ENCODE measurements at places on chromosomes 2 and 18.

DNA sequence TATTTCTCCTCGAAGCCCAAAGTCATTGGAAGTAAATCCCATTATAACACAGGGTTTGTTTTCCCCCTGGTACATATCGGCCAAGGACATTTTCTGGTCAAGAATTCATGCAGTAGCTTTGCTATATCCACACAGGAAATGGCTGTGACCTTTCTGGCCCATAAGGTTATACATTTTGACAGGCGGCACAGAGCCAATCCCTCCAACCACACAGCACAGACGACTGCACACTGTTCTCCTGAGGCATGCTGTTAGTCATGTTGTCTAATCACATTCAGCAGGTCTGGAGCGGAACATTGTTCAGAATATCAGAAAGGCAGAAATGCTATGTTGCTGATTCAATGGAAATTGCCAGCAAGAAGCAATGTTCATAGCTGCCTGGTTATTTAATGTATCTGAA lies 742.3 kb upstream of the SLC8A1 start:
- DNase-seq, result peak; percentile 54

- no peak for DNase-seq
Observed at GRCh38 chr2:181454686-181455450, 2.3 kb upstream of the ITGA4 start.

DNA sequence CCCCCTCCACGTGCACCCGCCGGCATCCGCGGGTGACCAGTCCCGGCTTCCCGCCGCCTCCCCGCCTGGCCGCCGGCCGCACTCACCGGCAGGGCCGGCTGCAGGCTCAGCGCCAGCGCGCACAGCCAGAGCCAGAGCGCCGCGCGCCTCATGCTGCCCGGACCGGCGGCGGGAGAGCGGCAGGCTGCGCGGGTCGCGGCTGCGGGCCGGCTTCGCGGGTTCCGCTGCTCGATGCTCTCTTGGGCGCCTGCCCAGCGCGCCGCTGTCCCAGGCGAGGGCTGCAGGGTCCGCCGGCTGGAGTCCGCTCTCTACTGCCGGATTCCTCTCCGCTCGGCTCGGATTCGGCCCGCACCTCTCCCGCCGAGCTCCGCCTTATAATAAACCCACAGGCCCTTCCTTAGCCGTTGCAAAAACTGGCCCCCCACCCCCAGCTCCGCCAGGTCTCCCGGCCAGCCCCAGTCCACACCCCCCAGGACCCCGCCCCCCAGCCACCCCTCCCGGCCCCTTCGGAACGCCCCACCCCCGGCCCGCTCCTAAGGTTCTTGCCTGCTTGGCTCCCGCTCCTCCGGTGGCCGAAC lies at the start of gene SDC1:
SDC1 (minus strand) TSS at position 415 of the 578 bp plus-strand sequence; CDS start at position 152, 263 bp downstream.
- DNase-seq, result peak; percentile 55

DNA sequence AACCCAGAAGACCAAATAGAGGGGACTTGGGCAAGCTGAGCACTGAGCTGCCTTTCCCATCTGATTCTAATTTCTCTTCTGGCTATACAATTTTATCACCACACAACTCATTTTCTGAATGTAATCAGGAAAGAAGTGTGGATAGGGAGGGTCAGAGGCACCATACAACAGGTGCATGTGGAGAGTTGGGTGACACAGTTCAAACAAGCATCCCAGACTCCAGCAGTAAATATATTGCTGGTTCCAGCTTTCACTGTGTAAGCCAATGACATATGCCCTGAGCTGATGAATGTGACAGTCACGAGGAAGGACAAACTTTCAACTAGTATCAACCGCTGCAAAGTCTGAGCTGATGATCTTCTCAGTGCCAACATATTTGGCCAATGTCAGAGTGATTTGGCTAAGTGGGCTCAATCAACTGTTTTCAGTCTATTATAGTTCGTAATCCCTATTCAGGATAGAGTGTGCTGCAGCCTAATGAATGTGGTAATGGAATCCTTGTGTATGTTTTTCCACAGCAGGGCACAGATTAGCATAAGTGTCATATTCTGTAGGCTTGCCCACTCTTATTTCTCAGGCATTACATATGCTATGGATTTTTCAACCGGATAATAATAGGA lies 109.9 kb upstream of the MEIS1 start:
- no peak for DNase-seq

DNA sequence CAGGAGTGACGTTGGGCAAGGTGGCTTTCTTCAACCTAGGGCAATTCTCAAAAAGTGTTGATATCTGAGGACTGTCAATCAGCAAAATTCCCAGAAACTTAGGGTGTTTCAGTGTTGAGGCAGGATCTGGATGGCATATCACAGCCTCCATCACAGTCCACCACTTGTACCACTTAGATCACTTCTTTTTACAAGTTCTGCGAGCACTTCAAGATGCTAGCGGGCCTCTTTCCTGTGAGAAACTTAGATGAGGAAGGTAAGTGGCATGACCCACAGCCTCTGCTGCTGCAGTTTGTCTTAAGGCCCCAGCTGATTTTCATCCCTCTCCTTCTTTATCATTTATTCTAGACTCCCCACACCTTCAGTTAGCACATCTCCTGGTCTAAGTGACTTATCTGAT lies 295.4 kb upstream of the ZNF521 start:
- no peak for DNase-seq

GRCh38 chr18:46340716-46341115 lies 236.5 kb downstream of the HAUS1 start:
- DNase-seq, result no peak

DNA sequence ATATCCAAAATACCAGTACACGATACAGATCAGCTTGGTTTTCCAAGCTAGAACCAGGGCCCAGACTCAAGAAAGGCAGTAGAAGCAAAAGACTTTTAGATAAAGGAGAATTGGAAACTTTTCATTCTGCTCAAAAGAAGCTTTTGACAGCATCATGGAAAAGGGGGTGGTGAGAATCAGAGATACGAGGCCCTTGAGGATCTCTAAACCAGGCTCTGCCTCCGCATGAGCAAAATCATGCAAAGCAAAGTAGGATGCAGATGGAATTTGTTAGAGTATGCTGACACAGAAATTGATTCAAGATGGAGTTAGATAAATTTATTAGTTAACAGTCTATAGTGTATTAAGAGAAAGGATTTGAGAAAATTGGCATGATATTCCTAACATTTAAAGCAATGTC lies 39.8 kb downstream of the FAM98A start:
- peak; percentile 37 for DNase-seq

DNA sequence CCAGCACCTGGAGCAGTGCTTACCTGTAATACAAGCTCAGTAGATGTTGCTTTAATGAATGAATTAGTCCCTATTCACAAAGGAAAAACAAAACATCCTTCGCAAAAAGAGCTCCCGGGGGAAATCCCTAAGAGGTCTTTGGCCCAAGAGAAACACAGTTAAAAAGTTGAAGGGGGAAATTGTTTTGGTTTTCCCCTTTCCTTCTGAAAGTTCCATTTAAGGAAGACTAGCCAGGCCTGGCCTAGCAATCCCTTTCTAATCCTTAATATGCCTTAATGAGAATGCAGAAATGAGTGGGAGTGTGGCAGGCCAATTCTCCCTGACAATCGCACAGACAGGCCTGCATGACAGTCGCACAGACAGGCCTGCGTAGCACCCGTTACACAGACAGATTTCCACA lies 33.5 kb upstream of the REL start:
- no peak for DNase-seq

DNA sequence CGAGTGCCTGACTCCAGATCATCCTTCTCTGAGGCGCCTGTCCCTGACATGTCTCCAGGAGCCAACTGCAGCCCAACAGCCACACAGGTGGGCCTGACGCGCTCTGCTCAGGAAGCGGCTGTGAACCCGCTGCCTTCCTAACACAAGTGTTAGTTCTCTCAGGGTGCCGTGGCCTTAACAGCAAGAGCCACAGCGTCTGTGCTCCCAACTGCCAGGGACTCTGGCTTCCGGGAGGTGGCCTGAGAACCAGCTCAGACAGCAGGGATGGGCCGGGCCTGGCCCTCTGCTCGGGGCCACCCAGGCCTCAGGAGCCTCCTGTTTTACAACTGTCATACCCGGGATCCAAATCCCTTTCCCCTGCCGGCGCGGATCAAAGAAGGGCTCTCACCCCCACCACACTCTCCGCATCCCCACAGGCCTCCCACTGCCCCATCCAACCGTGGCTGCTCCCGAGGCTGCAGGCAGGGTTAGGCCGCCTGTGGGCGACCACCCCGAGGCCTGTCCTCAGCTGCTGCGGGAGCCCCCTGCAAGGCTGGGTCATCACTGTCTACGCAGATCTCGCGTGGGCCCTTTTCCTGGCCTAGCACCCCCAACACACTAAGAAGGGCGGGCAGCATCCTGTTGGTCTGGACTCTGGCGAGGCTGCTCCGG lies 114.2 kb upstream of the ZNF236 start:
- no peak for DNase-seq

- no peak for DNase-seq
Observed at GRCh38 chr18:60898111-60898510, 435.1 kb upstream of the CDH20 start.

DNA sequence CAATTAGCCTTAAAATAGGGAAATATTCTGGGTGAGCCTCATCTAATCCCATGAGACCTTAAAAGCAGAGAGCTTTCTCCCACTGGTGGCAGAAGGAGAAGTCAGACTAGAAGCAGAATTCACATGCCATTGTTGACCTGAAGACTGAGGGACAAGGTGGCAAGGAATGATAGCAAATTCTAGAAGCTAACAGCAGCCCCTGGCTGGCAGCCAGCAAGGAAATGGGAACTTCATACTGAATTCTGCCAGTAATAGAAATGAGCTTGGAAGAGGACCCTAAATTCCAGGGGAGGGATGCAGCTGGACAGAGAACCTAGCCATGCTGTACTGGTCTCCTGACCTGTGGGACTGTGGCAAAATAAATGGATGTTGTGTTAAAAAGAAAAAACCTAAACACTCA lies 19.5 kb downstream of the B3GNT7 start:
- DNase-seq, result no peak

DNA sequence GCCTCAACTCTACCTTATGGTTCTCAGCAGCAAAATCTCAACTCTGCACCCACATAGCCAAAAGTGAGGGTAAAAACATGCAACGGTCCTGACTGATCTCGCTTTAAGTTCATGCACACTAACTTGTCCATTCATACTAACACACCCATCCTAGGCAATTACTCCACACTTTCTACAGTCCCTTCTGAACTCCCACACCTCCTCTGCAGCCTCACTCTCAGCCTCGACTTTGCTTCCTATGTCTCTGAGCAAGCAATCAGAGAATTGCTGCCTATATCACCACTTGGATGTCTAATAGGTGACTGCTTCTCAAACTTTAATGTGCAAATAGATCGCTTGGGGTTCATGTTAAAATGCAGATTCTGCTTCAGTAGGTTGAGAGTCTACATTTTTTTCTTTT lies 7.8 kb upstream of the TMBIM1 start:
- no peak for DNase-seq

GRCh38 chr2:12661489-12661888 lies 55.2 kb upstream of the TRIB2 start:
- DNase-seq, result no peak

DNA sequence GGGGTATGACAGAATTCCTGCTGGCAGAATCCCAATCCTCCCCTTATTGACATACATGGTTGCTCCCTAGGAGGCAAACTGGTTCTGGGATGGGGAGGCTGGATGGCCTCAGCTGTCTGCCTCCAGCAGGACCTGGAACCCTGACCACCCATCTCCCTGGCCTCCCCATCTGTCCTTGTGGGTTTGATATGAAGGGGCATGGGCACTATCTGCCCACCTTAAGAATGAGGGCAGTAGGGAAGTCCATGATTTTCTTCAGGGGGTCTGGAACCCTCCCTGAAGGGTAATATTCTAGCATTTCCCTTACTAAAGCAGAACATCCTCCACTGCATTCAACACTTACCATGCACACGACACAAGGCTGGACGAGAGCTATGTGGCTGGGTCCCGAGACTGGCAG lies 113.6 kb downstream of the VAPA start:
- no peak for DNase-seq

- DNase-seq, result no peak
Observed at GRCh38 chr2:224716201-224716600, at the start of gene CCDC195. Gene CCDC195, minus strand, starts transcription at chr2:224716365. Its CDS starts 0 bp downstream, at chr2:224716365.

- DNase-seq, result no peak
Observed at GRCh38 chr2:126703311-126703710, 47.4 kb downstream of the GYPC start.

DNA sequence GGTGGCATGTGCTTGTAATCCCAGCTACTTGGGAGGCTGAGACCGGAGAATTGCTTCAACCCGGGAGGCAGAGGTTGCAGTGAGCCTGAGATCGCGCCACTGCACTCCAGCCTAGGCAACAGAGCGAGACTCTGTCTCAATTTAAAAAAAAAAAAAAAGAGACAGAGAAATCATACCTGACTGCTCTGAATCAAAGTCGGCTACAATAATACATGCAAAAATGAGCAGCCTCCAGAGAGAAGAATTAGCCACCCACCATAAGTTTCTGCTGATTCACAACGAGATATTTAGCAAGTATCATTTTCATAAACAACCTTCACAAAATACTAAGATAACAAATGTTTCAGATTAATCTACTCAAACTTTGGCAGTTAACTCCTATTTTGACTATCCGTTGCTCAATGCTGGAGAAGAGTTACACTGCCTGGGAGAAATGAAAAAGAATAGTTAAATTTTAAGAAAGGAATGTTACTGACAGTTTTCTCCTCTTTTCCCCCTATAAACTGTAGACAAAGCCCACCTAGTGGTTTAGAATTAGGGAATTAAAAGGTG lies 1.5 kb downstream of the OSBPL1A start:
- peak; percentile 14 for DNase-seq

- DNase-seq, result no peak
Observed at GRCh38 chr2:29189052-29189451, 73.8 kb downstream of the CLIP4 start.
